ENCODE measurements at places on chromosomes 6 and 20. TPM values are rescaled to one million over a fixed set of nuclear protein-coding genes. Genes with fewer than 3 reads are reported as not detected.

The KHDRBS2 gene
- not detected for total RNA-seq

The HFE gene
- total RNA-seq, result 8.8 TPM

The EYA4 gene
- 0.73 TPM for total RNA-seq

The HLA-DQA1 gene
- not detected for total RNA-seq

The LGSN gene
- not detected for total RNA-seq

The ZNF165 gene
- total RNA-seq, result 0.37 TPM

The BPIFB1 gene
- total RNA-seq, result not detected

The NR2E1 gene
- not detected for total RNA-seq

The RHAG gene
- not detected for total RNA-seq

The GHRH gene
- not detected for total RNA-seq

All from subcutaneous preadipocyte (primary cell).